ENCODE measurements at places on chromosomes 4 and X.

- no peak for DNase-seq
Measured at GRCh38 chr4:88297212-88297516, 12.8 kb upstream of the PPM1K start.

DNA sequence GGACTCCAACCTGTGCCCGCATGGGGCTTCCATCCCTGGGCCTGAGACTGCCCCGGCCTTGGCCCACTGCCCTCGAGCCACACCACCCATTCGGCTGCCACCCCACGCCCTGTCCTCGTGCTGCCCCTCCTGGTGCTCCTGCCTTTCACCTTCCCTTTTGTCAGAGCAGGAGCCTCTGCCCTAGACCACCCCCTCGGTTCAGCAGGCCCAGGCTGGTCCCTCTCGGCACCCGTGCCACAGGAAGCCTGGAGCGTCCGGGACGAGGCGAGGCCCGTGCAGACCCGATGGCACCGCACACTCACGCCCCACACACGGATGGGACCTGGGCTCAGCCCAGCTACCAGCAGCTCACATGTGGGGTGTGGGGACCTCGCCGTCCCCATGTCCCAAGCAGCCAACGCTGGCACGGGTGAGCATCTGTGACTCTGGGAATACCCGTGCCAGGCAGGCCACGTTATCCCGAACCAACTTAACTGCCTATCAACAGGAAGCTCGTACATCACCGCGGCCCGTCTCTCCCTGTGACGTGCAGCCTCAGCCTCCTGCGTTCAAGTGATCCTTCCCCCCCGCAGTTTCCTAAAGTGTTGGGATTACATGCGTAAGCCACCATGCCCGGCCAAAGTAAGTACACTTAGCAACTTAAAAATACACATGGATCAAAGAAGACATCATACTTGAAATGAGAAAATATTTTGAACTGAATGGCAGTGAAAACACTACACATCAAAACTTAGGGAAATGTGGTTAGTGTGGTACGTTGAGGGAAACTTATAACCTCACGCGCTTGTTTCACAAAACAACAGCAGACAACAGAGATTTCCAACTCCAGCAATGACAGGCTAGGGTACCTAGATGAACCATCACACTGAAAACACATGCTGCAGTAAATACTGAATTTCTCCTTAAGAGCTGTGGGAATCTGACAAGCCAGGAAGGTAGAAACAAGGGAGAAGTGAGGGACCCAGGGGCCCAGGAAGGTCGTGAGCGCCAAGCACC is 29.0 kb downstream of the LRPAP1 start:
- no peak for DNase-seq

DNA sequence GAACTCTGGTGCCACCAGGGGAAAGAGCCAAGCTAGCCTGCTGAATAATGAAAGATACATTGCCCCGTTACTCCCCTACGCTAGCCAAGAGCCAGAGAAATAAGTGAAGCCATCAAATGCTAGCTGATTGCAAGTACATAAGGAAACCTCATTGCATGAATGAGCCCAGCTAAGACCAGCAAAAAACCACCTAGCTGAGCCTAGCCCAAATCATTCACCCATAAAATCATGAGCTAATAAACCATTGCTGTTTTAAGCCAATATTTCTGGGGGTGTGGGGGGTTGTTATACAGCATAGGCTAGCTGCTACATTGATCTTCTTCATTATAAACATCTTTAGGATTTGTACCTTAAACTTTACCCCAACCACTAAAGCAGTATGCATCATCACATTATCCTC is 15.4 kb upstream of the EDNRA start:
- no peak for DNase-seq

- DNase-seq = no peak
Measured at GRCh38 chrX:114710571-114710970, 126.7 kb downstream of the HTR2C start.

DNA sequence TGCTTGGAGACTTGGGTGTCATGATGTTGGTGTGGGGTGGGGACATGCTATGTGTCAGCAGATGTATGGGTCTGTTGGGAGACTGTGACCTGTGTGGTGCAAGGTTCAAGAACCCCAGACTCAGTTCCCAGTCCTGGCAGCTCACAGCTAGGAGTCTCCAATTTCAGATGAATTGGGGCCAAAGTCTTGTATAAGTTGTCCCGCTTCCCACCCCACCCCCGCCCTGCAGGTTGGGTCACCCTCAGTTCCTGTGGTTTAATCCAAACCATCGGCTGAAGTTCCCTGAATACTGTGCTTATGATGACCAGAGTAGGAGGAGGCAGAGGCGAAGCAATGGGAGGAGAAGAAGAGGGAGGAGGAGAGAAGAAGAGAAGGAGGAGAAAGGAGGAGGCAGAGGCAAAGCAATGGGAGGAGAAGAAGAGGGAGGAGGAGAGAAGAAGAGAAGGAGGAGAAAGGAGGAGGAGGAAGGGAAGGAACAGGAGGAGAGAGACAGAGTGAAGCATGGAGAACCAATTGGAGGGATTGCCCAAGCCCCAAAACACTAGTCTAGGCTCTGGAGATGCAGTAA is 112.6 kb downstream of the EFNB1 start:
- DNase-seq = no peak

GRCh38 chrX:79079477-79079876 is 65.0 kb upstream of the GPR174 start:
- DNase-seq = no peak

- DNase-seq = no peak
Measured at GRCh38 chr4:80431203-80431965, 95.9 kb downstream of the CFAP299 start.

DNA sequence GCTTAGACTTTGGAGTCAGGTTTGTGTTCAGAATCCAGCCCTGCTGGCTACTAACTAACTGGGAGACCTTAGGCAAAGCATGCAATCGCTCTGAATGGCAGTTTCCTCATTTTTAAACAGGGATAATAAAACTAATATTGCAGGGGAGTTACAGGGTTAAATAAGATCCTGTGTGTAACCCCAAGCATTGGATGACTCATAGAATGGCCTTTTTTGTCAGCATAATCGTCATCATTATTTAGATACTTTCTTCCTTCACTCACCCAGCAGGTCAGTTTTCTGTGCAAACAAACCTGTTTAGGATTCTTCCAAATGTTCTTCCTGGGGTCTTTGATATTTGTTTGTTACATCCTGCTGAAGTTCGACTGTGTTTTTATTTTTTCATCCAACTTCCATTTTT is 208.2 kb downstream of the EVC2 start:
- no peak for DNase-seq

- peak; percentile 55 for DNase-seq
Measured at GRCh38 chr4:3342182-3342854, 49.5 kb downstream of the RGS12 start.

GRCh38 chr4:188778905-188779304 is 639.7 kb downstream of the TRIML1 start:
- DNase-seq = no peak

DNA sequence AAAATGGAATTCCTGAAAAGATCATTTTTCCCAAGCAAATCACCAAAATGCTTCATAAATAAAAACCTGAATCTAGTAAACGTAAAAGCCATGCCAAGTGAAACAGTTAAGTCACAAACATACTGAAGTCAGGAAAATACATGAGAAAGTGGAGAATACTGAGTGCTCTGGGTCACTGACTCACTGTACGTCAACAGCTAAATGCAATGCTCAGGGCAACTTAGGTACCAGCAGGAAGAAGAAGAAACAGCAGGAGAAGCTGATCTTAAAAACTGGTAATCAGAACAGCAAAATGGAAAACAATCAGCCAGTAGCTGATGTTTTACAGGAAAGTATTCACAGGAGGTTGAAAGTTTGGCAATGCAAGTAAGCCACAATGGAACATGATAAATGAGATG is 252.6 kb upstream of the ETNPPL start:
- no peak for DNase-seq

All from AG04449 (cell line).